Caudate nucleus (tissue), 63 donors: ENCODE measurements at places on chromosomes 12 and 14.

GRCh38 chr14:69895109-69895508 lies 15.9 kb downstream of the SMOC1 start:
- no peak for DNase-seq

DNA sequence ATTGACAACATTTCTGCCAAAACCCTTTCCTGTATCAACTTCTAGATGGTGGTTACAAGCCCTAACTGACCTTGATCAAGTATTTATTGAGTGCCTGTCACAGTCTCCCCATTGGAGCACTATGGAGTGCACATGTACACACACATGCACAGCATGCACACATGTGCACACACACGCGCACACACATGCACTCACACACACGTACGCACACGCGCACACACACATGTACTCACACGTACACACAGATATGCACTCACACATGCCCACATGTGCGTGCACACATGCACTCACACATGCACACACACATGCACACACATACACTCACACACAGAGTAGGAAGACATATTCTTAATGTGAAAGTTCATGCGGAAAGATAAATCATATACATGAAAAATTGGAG lies 43.7 kb downstream of the MYRFL start:
- DNase-seq: no peak

DNA sequence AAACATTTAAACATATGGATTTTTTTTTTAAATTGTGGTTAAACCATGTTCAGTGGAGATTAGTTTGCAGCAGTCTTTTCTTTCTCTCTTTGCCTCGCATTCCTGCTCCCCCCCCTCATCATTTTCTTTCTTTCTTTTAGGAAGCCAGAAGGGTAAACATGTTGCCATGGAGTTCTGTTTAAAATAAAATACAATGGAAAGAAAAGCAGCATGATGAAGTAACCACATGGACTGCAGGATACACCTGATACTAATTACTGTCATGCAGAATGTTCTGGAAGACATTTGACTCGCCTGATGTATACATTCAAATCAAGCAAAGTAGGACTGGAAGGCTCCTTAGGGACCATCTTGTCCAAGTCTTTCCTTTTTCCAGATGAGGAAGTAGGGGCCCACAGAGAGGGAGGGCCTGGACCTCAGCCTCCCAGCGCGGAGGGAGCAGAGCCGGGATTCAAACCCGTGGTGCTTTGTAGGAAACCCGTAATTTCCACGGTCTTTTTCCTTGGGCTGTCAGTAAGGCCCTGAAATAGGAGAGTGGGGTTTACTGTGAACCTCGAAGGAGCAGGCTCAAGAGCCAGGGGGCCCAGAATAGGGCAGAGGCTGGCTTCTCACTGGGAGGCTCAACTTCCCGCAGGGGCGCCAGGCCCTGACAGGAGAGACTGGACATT lies 2.4 kb upstream of the MEG3 start:
- DNase-seq: no peak

- no peak for DNase-seq
Observed at GRCh38 chr12:131683266-131684014, 27.4 kb upstream of the SFSWAP start.

DNA sequence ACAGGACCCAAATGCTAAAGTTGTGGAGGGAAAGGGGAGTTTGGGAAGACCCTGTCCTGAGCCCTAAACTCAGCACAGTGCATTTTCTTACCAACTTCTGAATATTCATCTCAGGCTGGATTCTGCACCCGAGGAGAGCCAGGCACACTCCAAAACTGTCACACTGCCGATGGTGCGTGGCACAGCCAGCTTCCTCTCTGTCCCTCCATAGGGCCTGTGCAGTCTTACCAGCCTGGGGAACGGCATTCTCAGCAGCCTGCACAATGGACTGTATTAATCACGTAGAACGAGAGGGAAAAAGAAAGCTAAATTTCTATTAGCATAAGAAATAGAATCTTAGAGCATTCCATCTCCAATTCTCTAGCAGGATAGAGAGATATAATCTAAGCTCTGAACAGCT lies 71.3 kb upstream of the GPATCH2L start:
- DNase-seq: no peak

GRCh38 chr12:28486521-28486920 lies 296.3 kb downstream of the CCDC91 start:
- no peak for DNase-seq

- no peak for DNase-seq
Observed at GRCh38 chr14:88628462-88628861, 65.6 kb downstream of the ZC3H14 start.

DNA sequence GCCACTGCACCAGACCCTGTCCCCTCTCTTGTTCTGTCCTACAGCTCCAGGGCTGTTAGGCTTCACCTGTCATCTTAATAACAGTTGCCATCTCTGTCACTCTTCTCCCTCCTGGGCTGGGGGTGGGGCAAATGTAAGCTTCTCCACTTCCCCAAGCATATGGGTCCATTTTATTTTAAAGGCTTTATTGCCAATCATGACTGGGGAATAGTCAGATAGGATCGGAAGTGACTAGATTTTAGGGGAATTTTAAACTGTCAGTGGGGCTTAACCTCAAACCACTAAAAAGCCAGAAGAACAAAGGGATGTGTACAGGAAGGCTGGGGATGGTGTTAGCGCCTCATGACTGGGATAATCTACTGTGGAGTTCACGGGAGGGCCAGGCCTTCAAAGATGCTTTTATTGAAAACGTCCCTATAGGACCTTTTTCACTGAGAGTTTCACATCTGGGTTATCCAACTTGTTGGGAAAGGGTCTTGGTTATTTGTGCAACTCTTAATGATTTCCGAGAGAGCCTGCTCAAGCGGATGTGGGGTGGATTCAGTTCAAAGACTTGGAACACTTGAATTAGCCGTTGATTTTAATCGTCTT lies 41.6 kb downstream of the CHST11 start:
- no peak for DNase-seq

DNA sequence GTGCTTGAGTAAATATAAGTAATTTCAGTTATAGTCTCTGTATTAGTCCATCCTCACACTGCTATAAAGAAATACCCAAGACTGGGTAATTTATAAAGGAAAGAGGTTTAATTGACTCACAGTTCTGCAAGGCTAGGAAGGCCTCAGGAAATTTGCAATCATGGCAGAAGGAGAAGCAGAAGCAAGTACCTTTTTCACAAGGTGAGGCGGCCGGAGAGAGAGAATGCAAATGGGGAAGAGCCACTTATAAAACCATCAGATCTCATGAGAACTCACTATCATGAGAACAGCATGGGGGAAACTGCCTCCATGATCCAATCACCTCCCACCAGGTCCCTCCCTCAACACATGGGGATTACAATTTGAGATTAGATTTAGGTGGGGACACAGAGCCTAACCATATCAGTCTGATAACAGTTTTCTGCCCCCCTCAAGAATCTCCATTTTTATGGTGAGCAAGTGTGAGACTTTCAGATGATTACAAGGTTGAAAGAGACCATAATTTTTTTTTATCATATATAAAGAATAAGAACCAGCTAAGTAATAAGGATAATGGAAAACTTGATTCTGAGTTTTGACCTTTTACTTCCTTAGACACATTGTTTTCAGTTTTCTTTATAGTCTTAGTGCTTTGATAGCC lies 35.6 kb downstream of the LEMD3 start:
- DNase-seq: no peak

DNA sequence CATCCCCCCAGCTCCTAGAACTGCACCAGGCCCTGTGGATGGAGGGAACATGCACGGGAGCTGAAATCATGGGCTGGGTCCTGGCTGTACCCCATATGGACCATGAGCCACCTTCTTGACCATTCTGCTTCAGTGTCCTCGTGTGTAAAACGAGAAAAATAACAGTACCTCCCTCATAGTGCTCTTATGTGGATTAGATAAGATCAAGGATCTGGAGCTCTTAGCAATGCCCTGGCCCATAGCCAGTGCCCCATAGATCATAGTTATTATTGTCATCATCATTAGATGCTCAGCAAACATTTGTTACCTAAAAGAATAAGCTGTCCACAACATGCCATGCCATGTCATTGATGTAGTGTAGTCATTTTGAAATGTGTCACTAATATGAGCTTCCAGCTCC lies 71.3 kb downstream of the SYNE3 start:
- no peak for DNase-seq

GRCh38 chr12:61713121-61713520 lies 547.1 kb upstream of the USP15 start:
- no peak for DNase-seq

DNA sequence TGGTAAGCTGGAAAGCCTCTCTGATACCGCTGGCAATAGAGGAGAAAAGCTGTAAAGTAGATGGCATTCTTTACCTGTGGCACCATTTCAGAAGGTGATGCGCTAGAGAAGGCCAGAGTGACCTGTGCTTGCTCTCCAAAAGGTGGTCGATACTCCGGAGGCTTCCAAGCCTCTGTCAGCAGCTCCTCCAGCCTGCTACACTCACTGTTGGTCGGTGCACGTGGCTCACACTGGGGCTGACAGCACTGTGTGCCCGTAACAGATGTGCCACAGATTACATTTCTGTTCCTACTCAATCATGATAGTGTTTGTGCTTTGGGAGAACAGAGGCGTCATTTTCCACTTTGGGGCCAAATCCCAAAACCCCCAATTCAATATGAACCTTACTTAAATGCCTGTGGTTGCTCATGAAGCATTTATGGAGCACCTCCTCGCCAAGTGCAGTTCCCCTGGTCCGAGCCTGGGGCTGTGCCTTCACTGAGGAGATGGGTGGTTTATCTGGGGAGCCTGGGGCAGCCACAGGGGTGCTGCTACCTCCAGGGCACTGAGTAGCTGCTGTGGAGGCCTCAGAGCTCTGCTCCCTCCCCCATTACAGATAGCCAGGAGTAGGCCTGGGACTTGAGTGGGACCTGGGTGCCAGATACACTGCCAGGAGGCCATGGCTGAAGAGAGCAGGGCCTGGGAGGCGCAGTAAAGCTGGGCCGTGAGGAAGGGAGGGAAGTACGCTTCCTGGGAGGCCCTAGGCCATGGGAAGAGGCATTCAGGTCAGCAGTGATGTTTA lies 26.8 kb downstream of the CCNK start:
- no peak for DNase-seq

DNA sequence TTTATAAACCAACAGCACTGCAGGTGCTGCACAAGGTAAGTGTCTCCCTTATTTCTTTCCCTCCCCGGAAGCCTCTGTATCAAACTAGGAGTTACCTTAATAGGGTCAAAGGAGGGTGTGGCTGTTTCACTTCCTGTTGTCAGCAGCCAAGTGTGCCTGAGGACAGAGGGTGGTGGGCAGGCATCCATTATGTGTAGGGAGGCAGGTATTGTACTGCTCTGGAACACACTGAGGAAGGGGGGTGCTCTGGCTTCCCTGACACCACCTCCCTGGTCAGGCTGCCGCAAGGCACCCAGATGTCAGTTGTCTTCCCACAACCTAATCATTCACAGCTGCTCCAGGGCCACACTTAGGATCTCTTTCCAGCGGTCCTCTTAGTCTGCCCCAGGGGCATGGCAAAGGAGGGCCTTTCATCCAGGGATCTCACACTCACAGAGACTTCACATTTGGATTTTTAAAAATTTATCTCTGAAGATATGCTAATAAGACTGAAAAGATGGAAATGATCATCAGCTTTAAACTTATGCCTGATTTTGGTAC lies 132.0 kb upstream of the ARHGAP5 start:
- DNase-seq: no peak

GRCh38 chr12:58296863-58297262 lies 355.5 kb downstream of the ATP23 start:
- DNase-seq: no peak

GRCh38 chr12:8829621-8830020 lies 7.2 kb downstream of the A2ML1 start:
- DNase-seq: no peak

GRCh38 chr12:82015623-82016347 lies 256.6 kb upstream of the PPFIA2 start:
- DNase-seq: no peak

- no peak for DNase-seq
Observed at GRCh38 chr12:49990273-49990672, 17.5 kb downstream of the AQP6 start.

GRCh38 chr12:46926526-46926925 lies 100.7 kb upstream of the SLC38A4 start:
- no peak for DNase-seq

GRCh38 chr14:64812412-64812811 lies 67.3 kb downstream of the SPTB start:
- no peak for DNase-seq

DNA sequence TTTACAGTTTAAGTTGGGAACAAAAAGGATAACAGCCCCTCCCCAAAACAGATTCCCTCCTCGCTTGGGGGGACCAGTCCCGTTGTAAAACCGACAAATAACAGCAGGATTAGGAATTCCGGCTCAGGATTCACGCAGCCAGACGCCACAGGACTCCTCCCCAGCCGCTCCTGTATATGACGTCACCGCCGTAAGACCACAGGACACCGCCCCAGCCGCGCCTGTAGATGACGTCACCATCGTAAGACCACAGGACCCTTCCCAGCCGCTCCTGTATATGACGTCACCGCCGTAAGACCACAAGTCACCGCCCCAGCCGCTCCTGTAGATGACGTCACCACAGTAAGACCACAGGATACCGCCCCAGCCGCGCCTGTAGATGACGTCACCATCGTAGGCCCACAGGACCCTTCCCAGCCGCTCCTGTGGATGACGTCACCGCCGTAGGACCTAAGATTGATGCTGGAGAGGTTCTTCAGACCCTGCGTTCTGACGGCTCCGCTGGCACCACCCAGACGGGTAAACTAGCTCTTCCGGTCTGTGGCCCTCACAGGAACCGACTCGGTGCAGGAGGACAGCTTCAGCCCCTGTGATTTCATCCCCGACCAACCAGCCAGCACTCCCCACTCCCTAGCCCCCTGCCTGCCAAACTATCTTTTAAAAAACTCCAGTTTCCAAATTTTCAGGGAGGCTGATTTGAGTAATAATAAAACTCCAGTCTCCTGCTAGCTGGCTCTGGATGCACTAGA lies 43.9 kb upstream of the FBRSL1 start:
- DNase-seq: no peak

GRCh38 chr12:114750917-114751316 lies 66.9 kb upstream of the TBX3 start:
- no peak for DNase-seq

DNA sequence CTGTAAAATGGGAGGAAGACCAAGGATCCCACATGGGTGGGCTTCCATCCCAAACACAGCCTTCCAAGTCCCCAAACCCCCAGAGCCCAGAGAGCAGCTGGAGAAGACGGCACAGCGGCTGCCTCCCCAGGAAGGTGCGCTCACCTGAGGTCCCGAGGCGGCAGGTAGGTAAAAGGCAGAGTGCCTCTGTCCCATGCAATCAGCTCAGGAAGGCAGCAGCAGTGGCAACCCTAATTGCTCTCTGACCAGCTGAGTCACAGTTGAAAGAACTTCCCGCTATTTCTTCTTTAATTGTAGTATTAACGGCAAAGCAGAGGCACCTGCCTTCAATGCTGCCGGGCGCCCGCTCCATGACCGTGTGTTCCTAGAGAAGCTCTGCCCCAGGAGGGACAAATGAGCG lies 91.1 kb upstream of the BCL11B start:
- DNase-seq: no peak

- DNase-seq: no peak
Observed at GRCh38 chr12:59182658-59183455, 262.6 kb upstream of the LRIG3 start.

GRCh38 chr12:6047249-6048237 lies 76.9 kb downstream of the VWF start:
- no peak for DNase-seq
